ENCODE measurements at places on chromosomes 5 and 9.

DNA sequence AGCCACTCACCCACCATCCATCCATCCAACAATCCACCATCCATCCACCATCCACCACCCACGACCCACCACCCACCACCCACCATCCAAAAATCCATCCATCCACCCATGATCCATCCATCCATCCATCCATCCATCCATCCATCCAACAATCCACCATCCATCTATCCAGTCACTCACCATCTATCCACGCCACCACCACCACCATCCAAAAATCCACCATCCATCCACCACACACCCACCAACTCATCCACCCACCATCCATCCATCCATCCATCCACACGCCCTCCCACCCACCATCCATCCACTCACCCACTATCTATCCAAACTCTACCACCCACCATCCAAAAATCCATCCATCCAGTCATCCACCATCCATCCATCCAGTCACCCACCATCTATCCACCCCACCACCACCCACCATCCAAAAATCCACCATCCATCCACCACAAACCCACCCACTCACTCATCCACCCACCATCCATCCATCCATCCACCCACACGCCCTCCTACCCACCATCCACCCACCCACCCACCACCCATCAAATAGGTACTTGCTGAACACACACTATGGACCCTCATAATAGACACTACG is 9.0 kb downstream of the DPH7 start:
- DNase-seq: no peak

GRCh38 chr9:132760057-132760456 is 89.8 kb downstream of the GTF3C4 start:
- no peak for DNase-seq

DNA sequence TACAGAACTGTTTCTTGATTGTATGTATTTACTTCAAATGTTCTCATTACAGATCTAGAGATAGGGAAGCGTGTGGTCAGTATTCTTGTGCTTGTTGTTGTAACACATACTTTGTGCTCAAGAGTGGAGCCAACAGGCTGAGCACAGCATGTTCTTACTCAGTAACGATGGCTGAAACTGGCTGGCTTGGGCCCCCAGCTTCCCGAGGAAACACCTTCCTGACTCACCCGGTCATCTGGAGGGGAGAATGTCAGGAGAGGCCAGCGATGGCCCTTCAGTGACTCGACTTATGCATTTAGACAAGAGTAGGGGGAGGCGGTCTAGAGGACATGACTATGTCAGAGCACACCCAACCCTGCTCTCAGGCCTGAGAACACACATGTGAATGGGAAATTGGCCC is 25.6 kb downstream of the ZNF474 start:
- DNase-seq: peak; percentile 67

DNA sequence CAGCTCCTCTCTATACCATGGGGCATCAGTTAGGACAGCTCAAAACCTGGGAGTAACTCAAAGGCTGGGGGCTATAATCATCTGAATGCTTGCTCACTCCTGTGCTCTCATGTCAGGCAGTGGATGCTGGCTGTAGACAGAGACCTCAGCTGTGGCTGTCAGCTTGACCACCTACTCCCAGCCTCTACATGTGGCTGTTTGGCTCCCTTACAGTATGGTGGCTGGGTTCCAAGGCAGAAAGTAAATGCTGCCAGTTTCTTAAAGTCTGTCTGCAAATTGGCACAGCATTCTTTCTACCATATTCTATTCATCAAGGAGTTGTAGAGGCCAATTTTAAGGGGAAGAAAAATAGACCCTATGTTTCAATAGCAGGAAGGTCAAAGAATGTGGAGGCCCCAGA is 66.9 kb downstream of the TMC1 start:
- DNase-seq: no peak

DNA sequence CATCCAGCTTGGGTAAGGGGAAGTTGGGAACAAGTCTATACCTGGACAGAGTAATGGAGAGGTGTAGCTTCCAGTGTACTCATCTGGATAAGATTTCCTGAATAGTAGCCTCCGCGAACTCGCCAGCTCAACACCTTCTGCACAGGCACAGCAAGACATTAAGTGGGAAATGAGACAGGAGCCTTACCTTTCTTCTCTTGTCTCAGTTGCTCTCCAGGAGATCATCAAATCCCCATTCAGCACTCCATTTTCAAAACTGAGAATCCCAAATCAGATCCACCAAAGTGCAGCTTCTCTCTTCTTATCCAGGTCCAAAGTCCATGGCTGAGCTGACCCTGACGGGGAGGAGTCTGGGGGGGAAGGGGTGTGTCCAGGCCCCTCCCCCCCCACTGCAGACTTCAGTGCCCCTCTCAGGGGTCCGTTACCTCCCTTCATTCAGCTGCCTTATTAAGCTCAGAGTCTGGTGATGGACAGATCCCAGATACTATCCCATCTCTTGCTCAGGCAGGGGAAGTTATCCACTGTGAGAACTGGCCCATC is 5.9 kb upstream of the MGAT1 start:
- DNase-seq: no peak

GRCh38 chr5:140357726-140358093 is 2.3 kb upstream of the SLC4A9 start:
- DNase-seq: peak; percentile 82

DNA sequence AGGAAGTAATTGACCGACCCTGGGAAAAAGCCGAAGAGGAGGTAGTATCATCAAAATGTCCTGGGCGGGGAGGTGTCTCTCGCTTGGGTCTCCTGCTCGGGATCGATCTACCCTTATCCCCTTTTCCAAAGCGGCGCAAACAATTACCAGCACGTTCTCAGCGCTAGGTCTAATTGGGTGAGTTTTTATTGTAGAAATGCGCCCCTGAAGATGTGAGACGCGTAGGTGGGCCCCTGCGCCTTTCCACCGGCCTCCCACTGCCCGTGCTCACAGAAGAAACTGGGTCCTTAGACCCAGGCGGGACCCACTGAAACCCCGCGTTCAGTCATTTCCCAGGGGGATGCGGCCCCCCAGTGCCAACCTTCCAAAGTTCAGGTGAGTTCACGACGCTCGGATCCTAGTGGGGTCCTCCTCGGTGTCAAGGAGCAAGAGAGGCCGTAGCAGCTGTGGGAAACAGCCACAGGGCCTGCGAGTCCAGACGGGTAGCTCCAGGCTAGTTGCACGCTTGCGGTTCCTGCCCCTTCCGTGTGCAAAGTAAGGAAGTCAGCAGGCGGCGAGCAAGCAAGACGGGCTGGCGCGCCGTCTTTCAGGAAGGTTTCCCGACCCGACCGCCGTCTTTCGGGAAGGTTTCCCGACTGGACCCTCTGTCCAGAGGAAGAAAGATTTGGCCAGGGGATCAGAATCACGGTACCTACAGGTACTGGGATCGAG is 1.5 kb downstream of the SMIM32 start:
- DNase-seq: peak; percentile 29
